ENCODE measurements at places on chromosomes 13 and 19. TPM values are rescaled to one million over a fixed set of nuclear protein-coding genes. Genes with fewer than 3 reads are reported as not detected.

DNA sequence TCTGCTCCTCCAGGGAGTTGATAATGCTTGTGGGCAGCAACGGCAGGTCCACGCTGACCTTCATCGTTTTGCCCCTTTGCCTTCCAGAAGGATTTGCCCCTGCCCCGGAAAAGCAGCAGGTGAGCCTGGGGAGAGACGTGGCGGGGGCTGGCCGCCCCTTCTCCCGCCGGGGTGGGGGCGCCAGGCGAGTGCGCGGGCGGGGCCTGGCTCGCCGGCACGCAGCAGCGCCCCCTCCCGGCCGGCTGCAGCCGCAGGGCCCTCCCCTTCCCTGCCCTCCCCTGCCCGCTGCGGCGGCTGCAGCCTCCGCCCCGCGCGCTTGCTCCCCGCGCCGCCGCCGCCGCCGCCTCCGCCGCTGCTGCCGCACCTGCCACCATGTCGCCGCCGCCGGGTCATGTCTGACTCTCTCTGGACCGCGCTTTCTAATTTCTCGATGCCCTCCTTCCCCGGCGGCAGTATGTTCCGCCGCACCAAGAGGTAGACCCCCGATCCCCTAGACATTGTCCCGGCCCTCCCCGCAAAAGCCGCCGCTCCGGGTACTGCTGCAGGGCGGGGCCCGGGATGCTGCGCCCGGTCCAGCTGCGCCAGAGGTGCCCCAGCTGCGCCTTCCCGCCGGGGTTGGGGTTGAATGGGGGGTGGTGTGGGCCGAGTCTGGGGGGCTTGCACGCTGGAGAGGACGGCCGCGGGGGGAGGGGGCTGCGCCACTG, at the start of gene MAST1:
Gene MAST1, plus strand, starts transcription at position 334 of the 704 bp plus-strand sequence. Its CDS starts 58 bp downstream, at position 392.
- no peaks in the 10 kb centered on the region for H3K36me3 ChIP-seq
- H3K4me3 ChIP-seq: peak within 1 kb of the TSS; percentile 42
- H3K4me1 ChIP-seq: no peaks in the 10 kb centered on the region
- H3K27ac ChIP-seq: no peak within 1 kb of the TSS
- H3K27me3 ChIP-seq: peaks cover 42% of the 10 kb centered on the region

DNA sequence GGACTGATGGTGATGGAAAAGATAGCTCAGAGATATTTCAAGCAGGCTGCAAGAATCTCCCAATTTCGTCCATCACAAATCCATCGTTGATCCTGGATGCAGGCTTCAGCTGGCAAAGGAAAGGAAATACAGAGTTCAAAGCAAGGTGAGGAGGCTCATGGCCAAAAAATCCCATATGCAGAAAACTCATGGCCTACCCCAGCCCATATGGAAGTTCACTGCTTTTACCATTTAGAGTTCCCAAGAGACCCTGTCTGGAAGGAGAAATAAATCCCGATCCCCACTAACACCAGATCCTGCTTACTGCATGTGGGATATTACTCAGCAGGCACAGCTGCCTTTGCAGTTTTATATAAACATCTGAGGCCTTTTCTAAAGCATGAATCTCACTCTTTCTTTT, 412.9 kb upstream of the SPRY2 start:
- DNase-seq: no peak
- H3K27me3 ChIP-seq: no peaks in the 10 kb centered on the region
- H3K27ac ChIP-seq: no peak overlapping the region
- no peaks in the 10 kb centered on the region for H3K36me3 ChIP-seq
- no peak overlapping the region for H3K4me3 ChIP-seq
- H3K4me1 ChIP-seq: no peaks in the 10 kb centered on the region

DNA sequence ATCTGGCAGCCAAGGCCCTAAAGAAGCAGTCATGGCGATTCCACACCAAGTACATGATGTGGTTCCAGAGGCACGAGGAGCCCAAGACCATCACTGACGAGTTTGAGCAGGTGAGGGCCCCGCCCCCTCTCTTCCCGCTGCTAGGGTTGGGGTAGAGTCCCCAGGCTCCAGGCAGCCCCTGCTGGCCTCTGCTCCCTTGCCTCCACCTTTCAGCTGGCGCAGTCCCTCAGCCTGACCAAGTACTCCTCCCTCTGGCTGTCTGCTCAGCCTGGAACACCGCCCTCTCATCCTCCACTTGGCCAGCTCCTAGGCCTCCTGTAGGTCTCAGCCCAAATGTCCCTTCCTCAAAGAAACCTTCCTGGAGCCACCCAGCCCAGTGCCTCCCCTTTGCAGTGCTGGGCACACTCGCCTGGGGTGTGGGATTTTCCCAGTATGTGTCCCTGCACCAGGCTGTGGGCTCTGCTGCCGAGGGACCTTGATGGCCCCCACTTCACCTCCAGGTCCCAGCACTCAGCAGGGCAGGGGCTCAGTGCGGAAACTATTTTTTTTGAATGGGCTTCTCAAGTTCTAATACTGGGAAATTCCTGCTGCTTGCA, 5.7 kb downstream of the LENG1 start:
- peaks cover 92% of the 10 kb centered on the region for H3K36me3 ChIP-seq
- peaks cover 19% of the 10 kb centered on the region for H3K4me1 ChIP-seq
- no peak overlapping the region for H3K4me3 ChIP-seq
- H3K27me3 ChIP-seq: no peaks in the 10 kb centered on the region

DNA sequence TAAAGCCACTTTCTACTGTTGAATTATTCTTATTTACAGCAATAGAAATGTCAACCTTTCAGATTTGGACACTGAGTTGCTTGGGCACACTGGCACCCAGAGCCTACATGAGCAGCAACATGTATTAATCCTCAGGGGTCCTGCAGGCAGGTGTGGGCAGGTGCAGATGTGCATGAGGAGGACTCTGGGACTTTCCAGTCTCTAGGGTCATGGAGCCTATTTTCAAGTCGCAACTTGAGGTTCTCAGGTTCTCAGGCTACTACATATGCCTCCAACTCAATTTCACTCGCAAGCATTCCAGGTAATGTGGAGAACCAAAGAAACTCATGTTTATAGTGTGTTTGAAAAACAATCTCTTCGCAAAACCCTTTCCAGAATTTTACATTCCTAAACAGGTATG, 73.2 kb downstream of the STARD13 start:
- no peaks in the 10 kb centered on the region for H3K27me3 ChIP-seq
- DNase-seq: no peak
- no peaks in the 10 kb centered on the region for H3K4me1 ChIP-seq
- H3K36me3 ChIP-seq: no peaks in the 10 kb centered on the region

DNA sequence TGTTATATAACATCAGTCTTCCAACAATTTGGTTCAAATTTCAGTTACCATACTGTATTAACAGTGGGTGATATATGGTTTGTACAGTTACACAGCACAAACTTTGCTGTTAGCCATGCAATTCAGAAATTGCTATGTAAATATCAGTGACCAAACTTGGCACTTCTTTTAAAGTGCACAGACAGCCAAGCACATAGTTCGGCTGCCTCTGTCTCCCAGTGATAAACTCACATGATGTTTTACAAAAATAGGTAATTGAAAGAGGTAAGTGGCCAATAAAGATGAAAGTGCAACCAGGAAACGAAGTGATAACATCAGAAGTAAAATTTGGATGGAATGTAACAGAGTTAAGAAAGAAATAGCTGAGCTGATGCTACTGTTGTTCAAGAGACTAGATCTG, 143.9 kb downstream of the PCDH9 start:
- H3K27me3 ChIP-seq: no peaks in the 10 kb centered on the region
- H3K4me1 ChIP-seq: no peaks in the 10 kb centered on the region
- H3K36me3 ChIP-seq: no peaks in the 10 kb centered on the region
- H3K27ac ChIP-seq: peak overlapping the region; percentile 27
- no peak overlapping the region for H3K4me3 ChIP-seq

GRCh38 chr13:112737294-112737693, 47.5 kb downstream of the ATP11A start:
- H3K27ac ChIP-seq: no peak overlapping the region
- no peaks in the 10 kb centered on the region for H3K36me3 ChIP-seq
- no peaks in the 10 kb centered on the region for H3K27me3 ChIP-seq
- no peak overlapping the region for H3K4me3 ChIP-seq
- peaks cover 48% of the 10 kb centered on the region for H3K4me1 ChIP-seq

DNA sequence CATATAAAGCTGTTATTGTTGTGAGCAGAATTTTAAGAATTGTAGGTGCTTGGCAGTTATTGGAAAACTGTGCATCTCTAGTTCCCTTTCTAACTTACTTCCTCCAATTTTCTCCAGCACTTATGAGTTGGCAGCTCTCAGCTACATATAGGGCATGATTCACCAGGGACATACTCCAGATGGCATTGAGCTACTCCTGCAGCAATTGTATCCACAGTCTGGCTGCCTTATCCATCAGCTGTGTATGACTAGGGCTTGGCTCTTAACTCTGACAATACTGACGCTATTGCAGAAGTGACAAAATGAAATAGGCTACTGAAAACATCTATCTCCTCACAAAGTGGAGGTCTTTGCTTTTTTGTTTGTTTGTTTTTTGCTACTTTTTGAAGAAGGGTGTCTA, 276.7 kb downstream of the POU4F1 start:
- no peak for DNase-seq
- H3K4me1 ChIP-seq: no peaks in the 10 kb centered on the region
- H3K36me3 ChIP-seq: no peaks in the 10 kb centered on the region
- no peaks in the 10 kb centered on the region for H3K27me3 ChIP-seq

GRCh38 chr13:23087880-23088279, 92.9 kb upstream of the SGCG start:
- H3K36me3 ChIP-seq: no peaks in the 10 kb centered on the region
- no peak overlapping the region for H3K4me3 ChIP-seq
- H3K4me1 ChIP-seq: peaks cover 4% of the 10 kb centered on the region
- no peak for DNase-seq

GRCh38 chr13:79786176-79786575, 305.2 kb downstream of the NDFIP2 start:
- H3K4me3 ChIP-seq: no peak overlapping the region
- no peaks in the 10 kb centered on the region for H3K4me1 ChIP-seq
- DNase-seq: no peak
- no peaks in the 10 kb centered on the region for H3K27me3 ChIP-seq

- H3K4me3 ChIP-seq: no peak overlapping the region
- DNase-seq: no peak
- peaks cover 37% of the 10 kb centered on the region for H3K4me1 ChIP-seq
- H3K27ac ChIP-seq: no peak overlapping the region
- no peaks in the 10 kb centered on the region for H3K27me3 ChIP-seq
- no peaks in the 10 kb centered on the region for H3K36me3 ChIP-seq
Measured at GRCh38 chr19:45643927-45644771, 5.0 kb upstream of the EML2 start.

The ENOX1 gene
- total RNA-seq: 1.3 TPM

The ADM5 gene
- total RNA-seq: not detected

The HOMER3 gene
- 13.6 TPM for total RNA-seq

The CEBPA gene
- total RNA-seq: 11.0 TPM

Data from right atrium auricular region (tissue), 2 donors.